ENCODE measurements at places on chromosomes 5 and 9.

GRCh38 chr5:135030956-135031812, 2.8 kb downstream of the PITX1 start:
- H3K4me1 ChIP-seq = peaks cover 22% of the 10 kb centered on the region
- H3K4me3 ChIP-seq = peak overlapping the region; percentile 55
- peaks cover 9% of the 10 kb centered on the region for H3K36me3 ChIP-seq
- H3K27ac ChIP-seq = no peak overlapping the region
- peaks cover 72% of the 10 kb centered on the region for H3K27me3 ChIP-seq
- no peak for DNase-seq

DNA sequence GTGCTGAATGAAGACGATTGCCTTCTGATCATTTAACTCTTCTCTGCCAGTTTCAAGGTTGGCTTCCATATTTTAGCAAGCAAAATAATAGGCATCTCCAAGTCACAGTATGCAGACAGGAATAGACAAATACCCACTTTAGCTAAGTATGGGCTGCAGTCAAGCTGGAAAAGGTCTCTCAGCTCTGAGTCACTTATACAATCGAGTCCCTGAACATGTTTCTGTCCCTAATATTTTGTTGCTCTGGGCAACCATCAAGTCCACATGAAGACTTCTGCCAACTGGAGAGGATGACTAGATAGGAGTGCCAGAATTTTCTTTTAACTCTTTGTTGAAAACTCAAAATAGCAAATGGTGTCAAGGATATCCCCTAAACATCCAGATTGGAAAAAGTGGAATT, 575.3 kb downstream of the RAB3C start:
- H3K36me3 ChIP-seq = no peaks in the 10 kb centered on the region
- no peak overlapping the region for H3K4me3 ChIP-seq
- peaks cover 4% of the 10 kb centered on the region for H3K4me1 ChIP-seq

DNA sequence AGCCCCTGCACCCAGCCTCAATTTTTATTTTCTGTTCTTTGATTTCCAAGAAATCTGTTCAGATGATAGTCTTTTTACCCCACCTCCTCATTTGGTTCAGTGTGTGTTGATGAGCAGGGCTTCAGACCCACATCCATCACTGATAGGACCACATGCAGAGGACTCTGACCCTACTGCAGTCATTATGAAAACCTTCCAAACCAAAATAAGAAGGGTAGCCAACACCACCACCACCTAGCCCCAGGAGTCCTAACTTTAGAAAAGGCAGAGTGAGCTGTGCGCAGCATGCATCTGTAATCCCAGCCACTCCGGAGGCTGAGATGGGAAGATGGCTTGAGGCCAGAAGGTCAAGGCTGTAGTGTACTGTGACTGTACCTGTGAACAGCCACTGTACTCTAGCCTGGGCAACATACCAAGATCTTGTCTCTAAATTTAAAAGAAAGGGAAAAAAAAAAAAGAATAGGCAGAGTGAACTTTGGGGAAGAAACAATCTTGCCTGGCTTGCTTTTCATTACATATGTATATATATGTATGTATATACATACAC, 13.0 kb downstream of the CDKN2AIPNL start:
- no peaks in the 10 kb centered on the region for H3K27me3 ChIP-seq
- DNase-seq = no peak
- peak overlapping the region; percentile 56 for H3K27ac ChIP-seq
- peaks cover 18% of the 10 kb centered on the region for H3K36me3 ChIP-seq

DNA sequence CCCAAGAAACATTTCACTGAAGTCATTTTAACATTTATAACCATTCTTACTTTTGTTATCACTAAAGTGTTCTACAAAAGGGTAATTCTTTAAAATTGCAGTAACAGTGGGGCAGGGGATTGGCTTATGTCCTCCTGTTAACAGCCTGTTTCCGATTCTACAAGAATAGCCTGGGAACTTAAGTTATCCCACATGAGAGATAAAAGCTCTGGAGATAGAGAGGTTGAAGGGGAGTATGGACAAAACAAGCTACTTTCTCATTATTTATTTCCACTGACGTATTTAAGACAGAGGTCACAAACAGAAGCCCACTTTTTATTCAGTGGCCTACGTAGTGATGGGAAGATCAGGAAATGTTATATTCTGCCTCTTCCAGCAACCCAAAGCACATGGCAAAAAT, 98.7 kb downstream of the EPB41L4A start:
- peaks cover 9% of the 10 kb centered on the region for H3K4me1 ChIP-seq
- H3K36me3 ChIP-seq = peaks cover 4% of the 10 kb centered on the region
- H3K4me3 ChIP-seq = no peak overlapping the region
- H3K27ac ChIP-seq = no peak overlapping the region

GRCh38 chr9:3177146-3177761, 333.4 kb upstream of the PUM3 start:
- peaks cover 38% of the 10 kb centered on the region for H3K27me3 ChIP-seq
- no peak overlapping the region for H3K27ac ChIP-seq
- DNase-seq = no peak
- no peak overlapping the region for H3K4me3 ChIP-seq
- H3K36me3 ChIP-seq = no peaks in the 10 kb centered on the region
- H3K4me1 ChIP-seq = peaks cover 10% of the 10 kb centered on the region

DNA sequence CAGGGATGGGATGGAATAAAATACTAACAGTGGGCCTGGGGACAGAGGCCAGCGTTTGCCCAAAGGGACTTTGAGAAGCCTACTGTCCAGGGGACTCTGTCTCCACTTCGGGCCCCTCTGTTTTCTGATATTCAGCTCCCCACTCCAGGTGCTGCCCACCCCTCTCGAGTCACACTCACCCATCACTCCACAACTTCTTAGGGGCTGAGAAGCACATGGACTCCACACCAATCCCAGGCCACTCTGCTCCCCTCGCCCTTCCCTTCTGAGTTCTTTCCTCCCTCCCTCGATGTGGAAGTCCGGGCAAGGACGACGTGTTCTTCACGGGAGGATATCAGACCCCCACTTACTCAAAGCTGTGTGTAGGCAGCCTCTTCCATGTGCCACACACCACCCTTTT, 124.5 kb downstream of the BARX1 start:
- no peak overlapping the region for H3K27ac ChIP-seq
- no peak overlapping the region for H3K4me3 ChIP-seq
- peaks cover 20% of the 10 kb centered on the region for H3K27me3 ChIP-seq
- no peaks in the 10 kb centered on the region for H3K36me3 ChIP-seq
- no peak for DNase-seq
- peaks cover 4% of the 10 kb centered on the region for H3K4me1 ChIP-seq

- H3K27ac ChIP-seq = no peak overlapping the region
- H3K27me3 ChIP-seq = peaks cover 25% of the 10 kb centered on the region
- no peak overlapping the region for H3K4me3 ChIP-seq
- no peaks in the 10 kb centered on the region for H3K36me3 ChIP-seq
- no peaks in the 10 kb centered on the region for H3K4me1 ChIP-seq
Measured at GRCh38 chr9:79266986-79267385, 304.8 kb upstream of the TLE4 start.

- peaks cover 45% of the 10 kb centered on the region for H3K27me3 ChIP-seq
- H3K27ac ChIP-seq = no peak overlapping the region
- H3K36me3 ChIP-seq = no peaks in the 10 kb centered on the region
- H3K4me1 ChIP-seq = no peaks in the 10 kb centered on the region
Measured at GRCh38 chr5:580436-580835, 31.7 kb upstream of the CEP72 start.

DNA sequence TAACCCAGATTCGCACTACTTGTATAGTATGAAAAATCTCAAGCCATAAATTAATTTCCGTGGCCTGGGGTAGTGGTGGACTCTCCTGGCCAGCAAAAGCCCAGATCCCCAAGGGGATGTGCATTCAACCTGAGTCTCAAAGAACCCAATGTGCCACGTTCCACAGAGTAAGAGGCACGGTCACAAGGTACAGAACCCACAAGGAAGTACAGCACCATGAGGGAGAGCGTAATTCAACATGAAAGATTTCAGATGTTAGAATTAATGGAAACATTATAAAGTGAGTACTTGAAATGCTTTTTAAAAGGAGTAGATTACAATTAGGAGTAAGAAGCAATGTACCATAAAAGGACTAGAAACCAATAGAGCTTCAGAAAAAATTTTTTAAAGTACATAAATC, 23.4 kb downstream of the SRD5A1 start:
- no peaks in the 10 kb centered on the region for H3K4me1 ChIP-seq
- no peaks in the 10 kb centered on the region for H3K27me3 ChIP-seq

DNA sequence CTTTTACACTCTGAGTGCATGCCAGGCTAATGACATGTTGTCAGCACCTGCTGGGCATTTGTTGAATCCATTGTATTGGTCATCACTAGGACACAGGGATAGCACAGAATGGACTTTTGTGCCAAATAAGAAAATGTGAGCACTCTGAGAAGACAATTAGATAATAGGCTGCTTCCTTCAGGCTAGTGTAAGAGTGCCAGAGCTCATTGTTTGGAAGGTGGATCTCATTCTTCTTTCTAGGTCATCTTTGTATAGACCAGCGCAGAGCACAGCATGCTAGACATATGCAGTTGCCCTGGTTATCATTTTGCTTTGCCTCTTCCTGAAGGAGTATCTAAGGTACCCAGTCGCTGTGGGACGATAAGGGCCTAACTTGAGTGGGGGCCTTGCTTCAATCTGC, 493.4 kb upstream of the COX7C start:
- H3K4me1 ChIP-seq = peaks cover 5% of the 10 kb centered on the region
- no peaks in the 10 kb centered on the region for H3K36me3 ChIP-seq
- no peak overlapping the region for H3K27ac ChIP-seq
- no peak overlapping the region for H3K4me3 ChIP-seq
- DNase-seq = no peak

- H3K27ac ChIP-seq = peak overlapping the region; percentile 10
- no peaks in the 10 kb centered on the region for H3K27me3 ChIP-seq
- no peak overlapping the region for H3K4me3 ChIP-seq
- DNase-seq = no peak
- H3K4me1 ChIP-seq = no peaks in the 10 kb centered on the region
Measured at GRCh38 chr5:72209147-72210115, 102.2 kb downstream of the MAP1B start.

DNA sequence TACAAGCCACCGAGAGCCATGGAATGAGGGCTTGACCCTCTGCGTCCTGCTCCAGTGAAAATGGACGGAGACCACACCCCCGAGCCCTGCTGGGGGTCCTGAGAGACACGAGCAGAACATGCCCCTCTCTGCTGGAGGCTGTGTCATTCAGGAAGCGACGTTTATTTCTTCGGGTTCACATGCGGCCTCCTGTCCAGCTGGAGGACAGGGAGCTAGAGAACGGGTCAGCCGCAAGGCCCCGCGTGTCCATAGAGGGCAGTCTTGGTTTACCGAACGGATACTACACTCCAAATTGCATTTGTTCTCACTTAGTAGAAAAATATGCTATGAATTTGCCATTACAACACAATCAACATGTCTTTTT, 36.1 kb downstream of the MRPL36 start:
- H3K4me1 ChIP-seq = no peaks in the 10 kb centered on the region
- H3K27me3 ChIP-seq = peaks cover 29% of the 10 kb centered on the region
- H3K36me3 ChIP-seq = no peaks in the 10 kb centered on the region
- no peak overlapping the region for H3K27ac ChIP-seq

- no peaks in the 10 kb centered on the region for H3K27me3 ChIP-seq
- no peak overlapping the region for H3K4me3 ChIP-seq
- no peaks in the 10 kb centered on the region for H3K36me3 ChIP-seq
- no peak overlapping the region for H3K27ac ChIP-seq
Measured at GRCh38 chr5:30918171-30918570, 275.3 kb upstream of the CDH6 start.

GRCh38 chr9:84573083-84573482, 96.4 kb upstream of the NTRK2 start:
- no peaks in the 10 kb centered on the region for H3K36me3 ChIP-seq
- H3K4me3 ChIP-seq = no peak overlapping the region
- H3K4me1 ChIP-seq = no peaks in the 10 kb centered on the region

GRCh38 chr5:140299056-140299455, 3.8 kb downstream of the PFDN1 start:
- H3K36me3 ChIP-seq = peaks cover 12% of the 10 kb centered on the region
- H3K27ac ChIP-seq = no peak overlapping the region
- no peak overlapping the region for H3K4me3 ChIP-seq
- H3K4me1 ChIP-seq = peaks cover 21% of the 10 kb centered on the region
- no peaks in the 10 kb centered on the region for H3K27me3 ChIP-seq

- no peak overlapping the region for H3K4me3 ChIP-seq
- H3K27me3 ChIP-seq = no peaks in the 10 kb centered on the region
- no peaks in the 10 kb centered on the region for H3K36me3 ChIP-seq
- no peaks in the 10 kb centered on the region for H3K4me1 ChIP-seq
- H3K27ac ChIP-seq = no peak overlapping the region
Measured at GRCh38 chr5:33073881-33074327, 362.8 kb downstream of the NPR3 start.

- H3K27ac ChIP-seq = peak overlapping the region; percentile 90
- DNase-seq = no peak
- H3K4me1 ChIP-seq = peaks cover 17% of the 10 kb centered on the region
Measured at GRCh38 chr5:108728566-108729241, 19.0 kb upstream of the FER start.

GRCh38 chr9:132156262-132156661, 5.6 kb upstream of the NTNG2 start:
- no peak overlapping the region for H3K4me3 ChIP-seq
- no peak for DNase-seq
- no peaks in the 10 kb centered on the region for H3K36me3 ChIP-seq
- H3K27ac ChIP-seq = no peak overlapping the region
- H3K4me1 ChIP-seq = no peaks in the 10 kb centered on the region

GRCh38 chr5:54905942-54906537, 79.4 kb downstream of the ESM1 start:
- no peak overlapping the region for H3K4me3 ChIP-seq
- DNase-seq = peak; percentile 38
- H3K27me3 ChIP-seq = peaks cover 6% of the 10 kb centered on the region
- no peak overlapping the region for H3K27ac ChIP-seq

- no peaks in the 10 kb centered on the region for H3K4me1 ChIP-seq
- no peaks in the 10 kb centered on the region for H3K36me3 ChIP-seq
- DNase-seq = no peak
- no peak overlapping the region for H3K27ac ChIP-seq
- no peak overlapping the region for H3K4me3 ChIP-seq
- peaks cover 22% of the 10 kb centered on the region for H3K27me3 ChIP-seq
Measured at GRCh38 chr9:21753523-21753922, 48.9 kb upstream of the MTAP start.

GRCh38 chr5:140345919-140346347, 470 bp downstream of the HBEGF start:
- no peaks in the 10 kb centered on the region for H3K36me3 ChIP-seq
- H3K27me3 ChIP-seq = peaks cover 39% of the 10 kb centered on the region
- peak overlapping the region; percentile 72 for H3K4me3 ChIP-seq
- H3K4me1 ChIP-seq = peaks cover 5% of the 10 kb centered on the region

DNA sequence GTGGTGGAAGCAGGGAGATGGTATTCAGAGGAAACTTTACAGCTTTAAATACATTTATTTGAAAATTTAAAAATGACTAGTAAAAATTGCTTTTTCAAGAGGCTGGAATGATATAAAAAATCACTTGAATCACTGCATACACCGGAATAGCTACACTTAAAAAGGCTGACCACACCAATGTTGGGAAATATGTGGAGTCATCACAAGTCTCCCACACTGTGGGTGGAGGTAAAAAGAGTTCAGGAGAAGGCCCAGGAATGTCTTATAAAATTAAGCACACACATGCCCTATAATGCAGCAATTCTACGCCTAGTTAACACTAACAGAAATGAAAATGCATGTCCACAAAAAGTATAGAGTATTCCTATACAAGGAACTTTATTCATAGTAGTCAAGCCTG, 198.1 kb downstream of the ROR2 start:
- H3K27me3 ChIP-seq = no peaks in the 10 kb centered on the region
- H3K4me3 ChIP-seq = no peak overlapping the region
- H3K27ac ChIP-seq = no peak overlapping the region
- H3K36me3 ChIP-seq = peaks cover 11% of the 10 kb centered on the region
- no peak for DNase-seq
- H3K4me1 ChIP-seq = peaks cover 10% of the 10 kb centered on the region
